ENCODE measurements at places on chromosomes 2 and 18.

- DNase-seq = no peak
These were observed 172.9 kb downstream of the LRP1B start for GRCh38 chr2:141957827-141958450.

DNA sequence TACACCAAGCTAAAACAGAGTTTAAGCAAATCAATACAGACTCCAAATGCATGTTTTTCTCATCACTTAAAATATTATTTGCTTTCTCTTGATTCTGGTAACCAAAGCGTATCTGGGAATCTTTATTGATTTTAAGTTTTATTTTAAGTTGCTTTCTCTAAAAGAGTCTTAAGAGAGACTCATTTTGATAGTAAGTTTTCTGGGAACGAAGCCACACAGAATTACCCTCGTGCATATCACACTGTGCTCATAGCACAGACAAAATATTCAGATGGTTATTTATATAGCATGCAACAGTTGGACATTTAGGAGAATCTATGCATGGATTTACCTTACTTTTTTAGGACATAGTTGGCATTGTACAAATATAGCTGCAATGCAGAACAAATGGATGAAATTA lies 597.5 kb upstream of the NRXN1 start:
- no peak for DNase-seq

DNA sequence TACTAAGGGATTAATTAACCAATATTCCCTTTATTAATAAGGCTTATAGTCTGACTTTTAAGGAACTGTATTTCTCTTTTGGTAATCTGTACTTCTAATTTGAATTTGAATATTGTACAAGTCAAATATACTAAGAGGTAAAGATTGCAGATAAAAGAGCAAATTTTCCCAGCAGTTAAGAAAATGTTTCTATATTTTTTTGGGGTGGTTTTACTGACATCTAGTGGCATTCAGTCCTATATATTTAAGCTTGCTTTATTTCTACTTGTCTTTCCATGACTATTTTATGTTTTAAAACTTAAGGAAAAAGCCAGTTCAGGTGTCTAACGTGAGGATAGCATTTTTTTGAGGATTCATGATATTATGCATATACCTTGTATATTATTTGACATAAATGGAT lies 41.6 kb downstream of the TDRD15 start:
- no peak for DNase-seq

DNA sequence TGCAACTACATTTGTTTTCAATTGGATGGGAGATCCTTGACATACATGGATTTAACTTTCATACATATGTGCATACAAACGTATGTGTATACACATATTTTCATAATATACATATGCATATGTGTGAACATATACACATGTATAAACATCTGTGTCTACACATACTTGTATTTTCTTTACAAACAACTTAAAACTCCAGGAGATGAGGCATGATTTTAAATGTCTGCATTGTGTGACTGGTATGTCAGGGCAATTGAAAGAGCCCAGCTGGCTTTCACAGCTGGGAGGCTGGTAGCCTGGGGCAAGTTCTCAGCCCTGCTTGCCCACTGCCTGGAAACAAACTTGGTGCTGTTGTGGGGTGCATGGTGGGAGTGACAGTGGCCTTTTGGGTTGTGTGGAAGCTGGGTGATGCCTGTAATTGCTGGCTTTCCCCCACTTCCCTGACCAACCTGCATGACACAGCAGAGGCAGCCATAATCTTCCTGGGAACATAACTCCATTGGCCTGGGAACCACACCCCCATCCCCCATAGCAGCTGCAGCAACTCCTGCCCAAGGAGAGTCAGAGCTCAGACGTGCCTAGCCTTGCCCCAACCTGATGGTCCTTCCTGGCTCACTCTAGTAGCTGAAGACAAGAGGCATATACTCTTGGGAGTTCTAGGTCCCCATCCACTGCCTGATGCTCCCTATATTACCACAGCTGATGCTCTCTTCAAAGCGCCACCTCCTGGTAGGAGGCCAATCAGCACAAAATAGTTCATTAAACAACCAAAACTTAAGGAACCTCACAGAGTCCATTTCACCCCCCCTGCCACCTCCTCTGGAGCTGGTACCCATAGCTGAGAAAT lies 158.3 kb downstream of the CERS6 start:
- DNase-seq = no peak

DNA sequence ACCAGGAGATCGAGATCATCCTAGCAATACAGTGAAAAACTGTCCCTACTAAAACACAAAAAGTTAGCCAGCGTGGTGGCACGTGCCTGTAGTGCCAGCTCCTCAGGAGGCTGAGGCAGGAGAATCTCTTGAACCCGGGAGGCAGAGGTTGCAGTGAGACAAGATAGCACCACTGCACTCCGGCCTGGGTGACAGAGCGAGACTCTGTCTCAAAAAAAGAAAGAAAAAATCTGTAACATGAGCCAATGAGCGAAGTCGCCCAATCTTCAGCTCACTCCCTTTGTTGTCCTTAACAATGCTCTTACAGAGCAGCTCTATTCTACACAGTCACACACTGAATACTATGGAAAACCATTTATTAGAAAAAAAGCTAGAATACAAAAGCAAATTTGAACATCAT lies 22.0 kb downstream of the FAM98A start:
- DNase-seq = no peak

DNA sequence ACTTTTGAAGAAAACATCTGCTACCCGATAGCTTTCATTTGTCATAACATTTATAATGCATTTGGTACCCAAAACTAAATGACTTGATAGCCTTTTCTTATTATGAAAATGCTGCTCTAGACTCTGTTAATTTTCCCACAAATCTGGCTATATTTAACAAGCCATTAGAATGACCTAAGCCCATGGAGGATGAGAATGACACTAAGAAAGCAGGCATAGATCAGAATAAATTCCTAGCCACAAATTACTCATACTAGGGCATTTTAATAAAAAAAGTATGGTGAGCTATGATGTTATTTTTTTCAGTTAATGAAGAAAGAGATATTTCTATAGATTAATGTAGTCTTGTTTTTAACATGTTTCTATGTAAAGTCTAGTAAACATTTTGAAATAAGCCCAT lies 1728.3 kb downstream of the SUCLG1 start:
- no peak for DNase-seq

GRCh38 chr2:135162786-135163185 lies 110.7 kb downstream of the RAB3GAP1 start:
- DNase-seq = no peak

DNA sequence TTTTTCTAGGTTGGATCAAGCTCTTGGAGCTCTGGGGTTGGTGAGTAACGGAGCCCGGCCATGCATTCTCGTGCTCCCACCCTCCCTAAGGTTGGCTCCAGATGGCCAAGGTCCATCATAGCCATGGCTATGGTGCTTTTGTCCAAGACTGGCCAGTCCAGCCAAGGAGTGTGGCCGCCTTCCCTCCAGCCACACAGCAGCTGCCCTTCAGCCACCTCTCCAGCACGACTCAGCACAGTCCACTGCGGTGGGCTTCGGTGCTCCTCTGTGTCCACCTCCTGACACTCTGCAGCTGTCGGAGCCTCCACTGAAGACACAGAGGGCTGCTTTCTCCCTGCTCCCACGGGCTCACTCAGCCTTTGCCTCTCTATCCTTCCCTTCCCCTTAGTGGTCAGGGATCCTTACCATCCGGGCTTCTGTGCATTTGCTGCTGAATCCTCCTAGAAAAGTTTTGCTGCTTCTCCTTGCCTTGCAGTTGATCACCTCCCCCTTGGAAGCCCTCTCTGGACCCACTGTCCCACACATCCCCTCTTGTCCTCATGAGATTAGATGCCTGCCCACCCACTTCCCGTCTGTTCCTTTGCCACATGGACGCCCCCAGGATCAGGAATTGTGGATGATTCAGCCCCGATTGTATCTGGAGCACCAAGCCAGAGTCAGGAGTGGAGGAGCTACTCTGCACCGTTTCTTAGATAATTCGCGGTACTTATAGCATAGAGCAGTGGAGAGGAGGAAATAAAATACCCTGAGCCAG lies 177.1 kb upstream of the COPS8 start:
- no peak for DNase-seq

Data from CD4-positive, alpha-beta T cell treated with Interleukin-21 for 1 hour (primary cell).